Hippocampal formation (tissue), 2 donors: ENCODE measurements at places on chromosomes 1 and 21.
A peak's percentile ranks its signal among the peaks of the same experiment; 100 is the strongest.

- no peak for DNase-seq
These were observed 55.3 kb downstream of the CDC7 start for GRCh38 chr1:91555821-91556531.

DNA sequence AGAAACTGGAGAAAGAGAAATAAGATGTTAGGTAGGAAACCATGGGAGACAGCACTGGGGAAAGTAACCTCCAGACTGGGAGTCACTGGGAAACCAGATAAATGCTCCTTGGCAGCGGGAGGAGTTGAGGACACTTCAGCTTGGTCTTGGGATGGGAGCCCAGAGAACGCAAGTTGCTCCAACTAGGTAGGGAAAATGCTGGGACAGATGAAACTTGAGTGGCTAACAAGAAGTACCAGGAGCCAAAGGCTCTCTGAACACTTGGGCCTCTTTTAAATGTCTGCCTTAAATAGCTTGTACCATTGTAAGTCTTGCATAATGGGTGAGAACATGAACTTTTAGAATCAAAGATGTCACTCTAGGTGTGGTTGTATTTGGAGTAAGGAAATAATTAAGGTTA lies 3.0 kb downstream of the NMNAT1 start:
- DNase-seq: no peak

DNA sequence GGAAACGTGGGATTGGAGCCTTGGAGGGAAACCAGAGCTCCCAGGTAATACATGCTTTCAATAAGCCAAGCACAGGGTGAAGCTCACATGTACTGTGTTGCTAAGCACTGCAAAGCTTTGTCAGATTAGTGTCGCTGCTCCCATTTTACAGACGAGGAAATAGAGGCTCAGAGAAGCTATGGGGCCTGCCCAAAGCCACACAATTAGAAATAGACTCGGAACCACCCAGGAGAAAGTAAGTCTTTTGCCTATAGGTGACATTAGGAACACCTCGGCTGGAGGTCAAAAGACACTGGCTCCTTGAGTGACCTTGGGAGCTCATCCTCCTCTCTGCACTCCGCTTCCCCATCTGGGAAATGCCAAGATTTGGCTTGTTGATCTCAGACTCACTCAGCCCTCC lies 175.6 kb upstream of the ZC3H12A start:
- no peak for DNase-seq

GRCh38 chr1:47752559-47752958 lies 244.6 kb downstream of the TRABD2B start:
- no peak for DNase-seq

DNA sequence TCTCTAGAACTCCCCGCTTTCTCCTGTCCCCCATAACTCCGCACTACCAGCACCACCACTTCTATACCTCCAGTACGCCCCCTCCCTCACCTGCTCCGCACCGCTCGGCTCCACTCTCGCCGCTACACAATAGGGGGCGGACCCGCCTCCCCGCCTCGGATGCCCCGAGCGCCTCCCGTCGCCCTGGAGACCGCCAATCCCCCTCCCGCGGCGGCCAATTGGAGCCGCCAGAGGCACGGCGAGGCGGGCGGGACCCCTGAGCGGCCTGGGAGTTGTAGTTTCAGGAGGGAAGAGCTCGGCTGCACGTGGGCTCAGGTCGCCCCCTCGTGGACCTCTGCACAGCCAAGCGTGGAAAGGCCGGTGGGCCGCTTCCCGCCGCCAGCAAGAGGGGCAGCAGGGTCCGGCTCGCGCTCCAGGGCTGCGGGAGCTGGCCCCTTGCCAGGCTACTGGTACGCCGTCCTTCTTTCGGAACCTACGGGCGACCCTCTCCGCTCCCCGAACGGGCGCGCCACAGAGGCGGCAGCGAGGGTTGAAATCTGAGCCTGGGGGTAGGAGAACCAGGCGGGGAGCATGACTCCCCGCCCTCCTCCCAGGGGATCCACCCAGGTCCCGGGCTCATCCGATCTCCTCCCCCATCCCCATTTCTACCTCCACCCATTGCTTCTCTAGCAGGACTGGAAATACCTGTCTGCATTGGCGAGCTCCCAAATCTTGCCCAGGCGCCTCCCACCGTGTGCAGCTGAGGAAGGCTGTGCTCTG lies at the start of gene IGSF9:
IGSF9 (minus strand) TSS at position 131 of the 759 bp plus-strand sequence. CDS start 2,159 bp downstream, outside the sequence.
- peak; percentile 57 for DNase-seq

GRCh38 chr1:160763993-160764392 lies 24.9 kb downstream of the SLAMF7 start:
- no peak for DNase-seq

- no peak for DNase-seq
These were observed 42.5 kb downstream of the CNST start for GRCh38 chr1:246608616-246609376.

GRCh38 chr21:17460094-17460493 lies 52.7 kb upstream of the CXADR start:
- no peak for DNase-seq

- no peak for DNase-seq
These were observed 464 bp downstream of the PARK7 start for GRCh38 chr1:7962014-7962335.

GRCh38 chr1:109249654-109250401 lies 489 bp downstream of the CELSR2 start:
- no peak for DNase-seq

- no peak for DNase-seq
These were observed 31.7 kb upstream of the TADA1 start for GRCh38 chr1:166907763-166908162.

GRCh38 chr1:176903474-176903873 lies 261.0 kb downstream of the ASTN1 start:
- DNase-seq: no peak

DNA sequence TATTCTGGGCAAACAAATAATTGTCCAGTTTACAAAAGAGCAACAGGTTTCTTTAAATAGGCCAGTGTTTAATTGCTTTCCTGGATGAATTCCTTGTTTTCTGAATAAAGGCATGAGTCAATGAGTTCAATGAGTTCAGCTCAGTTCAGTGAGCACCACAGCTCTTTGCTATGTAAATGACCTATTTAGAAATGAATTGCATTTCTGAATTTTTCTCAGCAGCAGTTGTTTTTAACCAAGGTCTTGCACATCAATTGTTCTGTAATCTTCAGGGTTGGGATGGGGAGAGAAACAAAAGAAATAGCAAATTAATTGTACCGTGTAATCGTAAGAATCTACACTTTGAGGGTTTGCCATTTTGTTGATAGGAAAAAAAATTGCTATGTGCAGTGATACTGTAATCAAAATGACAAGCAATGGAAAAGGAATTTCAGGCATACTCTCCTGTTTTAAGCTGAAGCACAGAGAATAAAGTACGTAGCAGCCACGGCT lies 45.7 kb downstream of the MIS18A start:
- DNase-seq: no peak

DNA sequence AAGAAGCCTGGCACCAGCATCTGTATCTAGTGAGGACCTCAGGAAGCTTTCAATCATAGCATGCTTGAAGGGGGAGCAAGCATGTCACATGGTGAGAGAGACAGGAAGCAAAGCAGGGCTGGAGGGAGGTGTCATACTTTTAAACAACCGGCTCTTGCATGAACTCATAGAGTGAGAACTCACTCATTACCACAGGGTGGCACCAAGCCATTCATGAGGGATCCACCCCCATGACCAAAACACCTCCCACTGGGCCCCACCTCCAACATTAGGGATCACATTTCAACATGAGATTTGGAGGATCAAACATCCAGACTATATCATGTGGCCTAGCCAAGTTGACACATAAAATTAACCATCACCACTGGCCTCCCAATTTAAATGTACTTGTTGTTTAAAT lies 125.1 kb upstream of the KCND3 start:
- no peak for DNase-seq

GRCh38 chr1:114263343-114263742 lies 109.7 kb upstream of the SYT6 start:
- DNase-seq: no peak

GRCh38 chr1:164569866-164570265 lies 10.9 kb downstream of the PBX1 start:
- DNase-seq: no peak

DNA sequence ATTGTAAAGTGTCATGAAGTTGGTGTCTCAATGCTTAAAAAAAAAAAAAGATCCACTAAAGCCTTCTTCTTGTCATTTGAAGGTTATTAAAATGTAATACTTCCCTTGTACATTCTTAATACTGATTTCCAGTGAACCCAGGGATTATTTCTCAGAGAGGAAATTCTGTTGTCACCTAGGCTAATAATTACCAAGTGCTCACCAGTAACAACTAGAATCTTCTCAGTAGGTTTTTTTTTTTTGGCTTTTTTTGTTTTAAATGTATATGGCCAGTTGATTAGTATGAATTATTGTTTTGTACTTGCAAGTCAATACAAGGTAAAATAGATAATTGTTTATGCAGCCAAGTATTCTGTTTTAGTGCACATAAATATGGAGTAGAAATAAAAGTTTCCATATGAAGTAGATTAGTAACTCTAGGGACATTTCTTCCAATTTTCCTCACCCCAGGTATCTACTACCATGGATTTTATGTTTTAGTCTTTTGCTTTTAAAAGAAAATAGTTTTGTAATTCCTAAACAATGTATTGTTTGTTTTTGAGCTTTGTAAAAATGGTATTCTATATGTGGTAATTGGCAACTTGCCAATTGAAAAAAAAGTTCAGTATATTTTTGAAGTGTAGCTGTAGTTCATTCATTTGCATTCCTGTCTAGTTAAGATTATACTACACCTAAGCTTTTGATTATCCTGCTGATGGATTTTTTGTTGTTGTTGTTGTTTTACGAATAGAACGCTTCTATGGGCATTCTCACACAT lies 21.9 kb downstream of the LAMC1 start:
- DNase-seq: no peak

DNA sequence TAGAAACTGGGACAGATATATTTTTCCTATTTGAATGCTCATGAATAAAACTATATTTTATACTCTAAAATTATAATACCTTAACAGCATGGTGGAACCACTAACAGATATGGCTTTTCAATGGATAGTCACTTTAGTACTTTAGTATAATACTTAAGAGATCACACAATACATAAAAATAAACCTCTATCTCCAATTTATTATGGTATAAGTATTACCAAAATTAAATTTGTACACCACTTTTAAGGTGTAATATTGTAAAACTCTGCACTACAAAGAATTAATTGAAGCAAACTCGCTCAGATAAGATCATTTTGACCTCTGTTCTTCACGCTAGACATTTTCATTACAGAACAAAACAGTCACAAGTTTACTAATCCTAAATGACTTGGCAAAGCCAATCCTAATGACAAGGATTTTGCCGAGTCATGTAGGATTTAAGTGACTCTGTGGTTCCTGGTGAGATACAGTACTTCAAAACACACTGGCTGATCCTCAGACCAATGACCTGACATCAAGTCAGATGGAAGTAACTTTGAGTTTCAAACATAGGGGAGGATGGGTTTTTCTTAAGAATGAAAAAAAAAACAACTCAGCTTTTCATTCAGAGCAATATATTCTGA lies 200.6 kb downstream of the SMYD3 start:
- DNase-seq: no peak

DNA sequence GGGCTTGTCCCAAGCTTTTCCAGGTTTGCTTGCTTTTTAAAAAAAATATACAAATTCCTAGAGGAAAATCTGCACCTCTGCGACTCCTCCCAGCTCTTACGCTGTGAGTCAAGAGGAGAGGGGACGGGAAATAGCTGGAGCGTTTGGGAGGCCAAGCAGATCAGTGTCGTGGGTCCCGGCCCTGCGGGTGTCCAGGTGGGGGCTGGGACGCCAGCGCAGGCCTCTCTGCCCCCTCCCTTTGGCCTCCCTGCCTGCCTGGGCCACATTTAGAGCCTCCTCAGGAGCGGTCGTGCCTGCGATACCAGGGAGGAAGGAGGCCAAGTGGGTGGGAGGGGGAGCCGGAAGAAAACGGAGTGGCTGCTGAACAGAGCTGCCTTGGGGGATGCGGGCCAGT lies 9.0 kb downstream of the WNT4 start:
- DNase-seq: no peak

DNA sequence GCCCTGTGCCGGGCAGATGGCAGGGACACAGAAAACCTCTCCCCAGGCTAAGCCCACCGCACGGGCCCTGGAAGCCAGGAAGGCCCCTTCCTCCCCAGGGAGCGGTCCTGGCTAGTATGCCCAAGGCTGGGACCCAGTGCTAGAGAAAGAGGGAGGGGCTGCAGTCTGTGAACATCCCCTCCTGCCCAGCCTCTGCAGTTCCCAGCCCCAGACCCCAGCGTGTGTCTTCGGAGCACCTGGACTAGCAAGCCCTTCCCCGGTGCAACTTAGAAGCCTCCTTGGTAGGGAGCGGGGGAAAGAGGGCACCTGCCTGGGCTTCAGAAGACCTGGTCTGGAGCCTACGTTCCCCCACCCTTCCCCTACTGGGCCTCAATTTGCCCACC lies 2.1 kb downstream of the PLEKHG5 start:
- no peak for DNase-seq

GRCh38 chr1:206706298-206706791 lies 21.6 kb downstream of the MAPKAPK2 start:
- DNase-seq: no peak

- no peak for DNase-seq
These were observed 550.6 kb downstream of the PTBP2 start for GRCh38 chr1:97271916-97272788.

DNA sequence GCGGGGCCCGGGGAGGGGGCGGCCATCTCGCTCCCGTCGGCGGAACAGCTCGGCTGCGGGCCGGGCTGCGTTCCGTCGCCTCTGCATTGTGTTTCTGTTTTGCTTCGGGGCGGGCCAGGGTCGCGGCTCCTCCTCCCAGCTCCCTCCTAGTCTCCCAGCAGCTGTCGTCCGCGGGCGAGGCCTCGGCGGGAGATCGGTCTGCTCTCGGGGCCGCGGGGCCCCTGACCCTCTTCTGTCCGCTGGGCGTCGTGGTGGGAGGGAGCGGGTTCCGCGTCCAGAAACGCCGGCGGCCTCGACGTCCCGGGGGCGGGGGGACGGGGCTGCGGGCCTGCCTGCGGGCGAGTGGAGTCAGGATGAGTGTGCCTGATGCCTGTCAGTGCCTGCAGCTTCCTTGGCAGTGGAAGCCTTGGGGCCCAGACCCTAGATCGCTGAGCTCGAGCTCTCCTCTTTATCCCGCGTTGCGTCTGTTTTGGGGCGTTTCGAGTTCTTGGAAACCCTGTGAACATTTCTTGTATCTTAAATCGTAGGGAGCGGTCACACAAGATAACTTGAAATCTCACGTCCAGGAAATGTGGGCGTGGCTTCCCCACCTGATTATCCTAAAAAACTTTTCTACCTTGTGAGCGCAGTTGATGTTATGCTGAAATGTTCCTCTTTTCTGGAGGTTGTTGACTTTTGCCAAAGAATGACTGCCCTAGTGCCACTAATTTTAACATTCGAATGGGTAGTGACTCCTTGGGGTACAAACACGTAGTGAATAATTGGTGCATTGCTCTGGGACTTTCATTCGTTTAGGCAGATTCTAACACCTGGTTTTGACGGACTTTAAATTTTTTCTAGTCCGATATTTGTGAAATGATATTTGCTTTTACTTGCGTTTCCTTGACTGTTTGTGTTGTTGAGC lies 676 bp downstream of the MORC3 start:
- DNase-seq: peak; percentile 80

GRCh38 chr1:59340411-59341307 lies 43.8 kb downstream of the FGGY start:
- no peak for DNase-seq

GRCh38 chr21:15191342-15191741 lies 126.5 kb upstream of the NRIP1 start:
- DNase-seq: no peak
